NCI-H524 treated with DMSO at 0.1 percent for 48 hours (cell line): ENCODE measurements at places on chromosomes 2 and 18.

- no peak for DNase-seq
These were observed 646.3 kb upstream of the LRATD1 start for GRCh38 chr2:13986119-13986720.

GRCh38 chr2:171174075-171174474 lies 13.4 kb upstream of the TLK1 start:
- DNase-seq = no peak

DNA sequence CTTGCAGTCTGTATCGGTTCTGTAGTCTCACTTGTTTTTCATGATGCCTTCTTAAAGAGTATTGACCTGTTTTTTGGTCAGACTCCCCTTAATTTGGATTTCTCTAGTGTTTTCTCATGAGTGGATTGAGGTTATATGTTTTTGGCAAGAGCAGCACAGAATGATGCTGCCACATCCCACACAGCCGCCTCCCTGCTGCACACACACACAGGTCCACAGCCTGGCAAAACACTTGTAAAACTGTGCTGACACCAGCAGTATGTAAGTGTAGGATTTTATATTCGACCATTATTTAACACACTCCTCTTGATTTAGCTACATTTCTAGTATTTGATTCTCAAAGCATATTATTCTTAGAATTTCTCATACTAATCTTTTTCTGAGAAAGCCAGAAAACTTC lies 68.1 kb downstream of the ITGB1BP1 start:
- DNase-seq = no peak

DNA sequence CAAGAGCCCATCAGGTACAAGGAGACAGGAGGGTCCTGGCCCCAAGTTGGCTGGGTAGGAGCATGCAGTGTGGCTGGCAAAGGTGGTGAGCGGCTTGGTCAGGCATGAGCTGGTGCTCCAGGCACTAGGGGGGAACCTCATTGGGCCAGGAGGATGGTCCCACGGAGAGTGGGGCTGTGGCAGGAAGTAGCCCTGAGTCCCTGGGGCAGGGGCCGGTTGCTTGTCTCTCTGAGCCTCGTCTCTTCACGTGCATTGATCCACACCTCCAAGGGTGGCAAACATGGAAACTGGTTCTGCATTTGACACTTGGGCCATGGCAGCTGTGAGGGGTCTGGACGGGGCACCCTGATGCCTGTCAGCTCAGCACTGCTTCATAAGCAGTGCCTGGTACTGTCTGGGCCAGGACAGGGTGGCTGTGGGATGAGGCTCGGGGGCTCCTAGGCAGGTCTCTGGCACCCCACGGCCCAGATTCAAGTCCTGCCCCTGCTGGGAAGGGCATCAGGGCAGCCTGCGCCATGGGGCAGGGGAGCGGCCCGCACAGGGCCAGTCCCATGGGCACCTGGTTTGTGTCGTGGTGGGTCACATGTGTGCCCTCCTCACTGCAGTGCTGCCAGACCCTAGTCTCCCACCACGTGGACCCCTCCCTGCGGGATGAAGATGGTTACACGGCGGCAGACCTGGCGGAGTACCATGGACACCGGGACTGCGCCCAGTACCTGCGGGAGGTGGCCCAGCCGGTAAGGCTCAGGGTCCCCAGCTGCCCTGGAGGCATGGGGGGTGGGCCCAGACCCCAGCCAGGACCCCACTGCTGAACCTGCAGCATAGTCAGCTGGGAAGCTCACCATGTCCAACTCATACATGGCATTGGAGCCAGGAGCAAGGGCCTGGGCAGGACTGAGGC lies 16.4 kb downstream of the ESPNL start:
- DNase-seq = no peak

GRCh38 chr2:76975752-76976151 lies 546.4 kb downstream of the LRRTM4 start:
- no peak for DNase-seq

DNA sequence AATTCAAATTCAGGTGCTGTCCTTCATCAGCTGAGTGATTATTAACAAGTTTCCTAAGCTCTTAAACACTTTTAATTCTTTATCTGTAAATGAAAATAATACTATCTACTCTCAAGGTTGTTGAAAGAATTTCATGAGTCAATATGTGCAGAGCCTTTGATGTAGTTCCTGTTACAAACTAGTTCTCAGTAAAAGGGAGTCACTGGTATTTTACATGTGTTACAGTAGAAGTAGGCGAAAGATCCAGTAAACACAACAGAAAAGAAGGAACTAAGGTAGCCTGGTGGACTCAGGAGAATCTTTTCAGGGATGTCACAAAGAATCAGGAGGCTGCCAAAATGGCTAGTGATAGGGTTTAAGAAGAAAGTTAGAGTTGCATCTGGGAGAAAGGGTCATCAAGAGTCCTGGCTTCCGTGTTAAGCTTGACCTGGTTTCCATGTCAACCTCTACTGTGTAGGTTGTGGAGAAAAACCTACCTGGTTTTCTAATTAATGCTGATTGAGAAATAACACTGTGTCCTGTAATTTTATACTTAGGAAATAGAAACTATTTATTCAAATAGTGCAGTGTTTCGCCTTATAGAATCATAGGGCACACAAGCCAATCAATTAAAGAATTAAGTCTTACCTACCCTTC lies 58.3 kb upstream of the TRIB2 start:
- no peak for DNase-seq

DNA sequence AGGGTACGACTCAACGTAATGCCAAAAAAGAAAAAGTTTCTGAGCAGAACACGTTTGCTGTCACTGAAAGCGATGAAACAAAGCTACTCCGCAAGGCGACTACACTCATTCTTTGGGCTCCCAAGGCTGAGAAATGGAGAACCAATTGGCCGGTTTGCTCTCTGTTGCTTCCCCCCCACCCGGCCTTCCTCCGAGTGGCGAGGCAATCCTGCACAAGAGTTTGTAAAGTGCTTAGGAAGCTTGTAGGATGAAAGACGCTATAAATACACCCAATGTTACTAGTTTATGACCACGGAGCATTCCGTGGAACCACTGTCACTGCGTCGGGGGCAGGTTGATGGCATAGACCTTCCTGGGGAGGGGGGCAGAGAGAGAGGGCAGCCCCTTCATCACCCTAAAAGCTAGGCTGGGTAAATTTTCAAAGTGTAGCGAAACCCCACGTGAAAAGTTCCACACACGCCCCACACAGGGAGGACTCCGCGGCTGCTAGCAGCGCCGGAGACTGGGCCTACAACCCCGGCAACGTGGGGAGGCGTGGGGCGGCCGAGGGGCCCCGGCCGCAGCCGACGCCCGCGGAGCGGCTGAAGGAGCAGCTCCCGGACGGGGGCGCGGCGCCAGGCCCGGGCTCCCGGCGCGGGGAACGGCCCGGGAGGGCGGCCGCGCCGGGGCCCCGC lies 915 bp downstream of the CUL3 start:
- DNase-seq = no peak

GRCh38 chr18:79935499-79935898 lies 16.0 kb downstream of the SLC66A2 start:
- DNase-seq = no peak

GRCh38 chr2:225725726-225726125 lies 326.2 kb downstream of the NYAP2 start:
- no peak for DNase-seq

DNA sequence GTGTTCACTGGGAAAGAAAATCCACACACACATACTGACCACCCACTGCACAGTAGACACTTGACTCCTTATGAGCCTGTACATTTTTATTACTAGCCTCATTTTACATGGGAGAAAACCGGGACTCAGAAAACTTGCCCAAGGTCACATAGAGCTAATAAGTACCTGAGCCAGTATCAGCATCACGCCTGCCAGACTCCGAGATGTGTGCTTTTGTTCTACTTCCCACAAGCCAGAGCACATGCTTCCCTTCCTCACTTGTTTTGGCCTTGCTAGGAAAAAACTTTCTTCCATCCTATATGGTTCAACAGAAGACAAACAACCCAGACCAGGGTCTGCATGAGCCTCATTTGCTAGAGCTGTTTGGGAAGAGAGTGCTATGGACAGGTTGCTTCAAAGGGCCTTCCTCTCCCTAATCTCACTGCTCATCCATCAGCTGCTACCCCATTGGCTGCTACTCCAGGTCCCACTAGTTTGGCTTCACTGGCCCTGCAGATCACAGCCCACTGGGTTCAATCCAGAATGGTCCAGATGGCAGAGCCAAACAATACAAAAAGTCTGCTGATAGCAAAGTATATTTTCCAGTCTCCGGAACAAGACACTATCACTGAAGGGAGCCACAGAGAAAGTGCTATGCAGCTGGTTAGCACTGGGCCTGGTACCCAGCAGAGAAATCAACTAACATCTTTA lies 63.9 kb downstream of the STK39 start:
- DNase-seq = no peak

GRCh38 chr18:46754188-46754587 lies 2.7 kb downstream of the ST8SIA5 start:
- no peak for DNase-seq

GRCh38 chr2:66433945-66434678 lies 813 bp upstream of the MEIS1 start:
- no peak for DNase-seq

- no peak for DNase-seq
These were observed 202.6 kb upstream of the ID2 start for GRCh38 chr2:8479298-8479697.

DNA sequence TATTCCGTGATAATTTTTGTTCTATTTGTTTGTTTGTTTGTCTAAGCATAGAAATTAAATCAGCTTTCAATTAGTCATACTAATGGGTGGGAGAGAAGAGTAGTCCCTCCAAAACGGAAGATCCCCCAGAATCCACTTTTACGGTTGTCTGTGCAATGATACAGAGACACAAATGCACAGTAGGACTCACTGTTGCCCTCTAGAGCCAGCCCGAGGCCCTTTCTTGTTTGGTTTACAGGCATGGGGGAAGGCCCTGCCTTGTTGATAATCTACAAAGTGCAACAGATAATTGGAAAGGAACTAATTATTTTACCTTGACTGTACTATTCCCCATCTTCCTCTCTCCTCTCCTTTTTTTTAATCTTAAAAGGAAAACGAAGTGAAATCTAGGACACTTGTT lies 121.1 kb downstream of the ACOXL start:
- no peak for DNase-seq

DNA sequence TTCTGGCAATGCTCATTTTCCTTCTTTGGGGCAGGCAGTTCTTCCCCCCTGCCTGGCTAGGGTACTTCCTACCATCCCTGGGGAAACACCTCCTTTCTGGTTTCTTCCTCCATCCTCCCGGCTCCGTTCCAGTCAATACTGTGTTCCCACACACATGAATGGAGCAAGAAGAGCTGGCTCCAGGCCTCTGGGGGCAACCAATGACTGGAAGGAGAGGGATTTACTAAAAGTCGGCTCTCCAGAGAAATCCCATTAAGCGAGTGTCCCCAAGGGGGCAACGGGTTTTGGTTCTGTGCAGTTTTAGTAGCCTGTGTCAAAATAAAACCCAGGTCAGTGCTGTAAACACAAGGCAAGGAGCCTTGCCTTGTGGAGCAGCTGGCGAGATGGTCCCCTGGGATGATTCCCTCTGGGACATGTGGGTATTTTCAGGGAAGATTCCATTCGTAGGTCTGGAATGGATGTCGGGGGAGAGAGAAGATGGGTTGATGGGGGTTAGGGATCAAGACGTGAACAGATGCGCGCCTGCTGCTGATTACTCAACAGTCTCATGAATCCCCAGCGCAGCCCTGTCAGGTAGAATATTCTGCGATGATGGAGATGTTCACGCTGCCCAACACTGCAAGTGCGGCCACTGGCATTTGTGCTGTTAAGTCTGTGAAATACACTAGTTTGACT lies 32.0 kb downstream of the EMILIN2 start:
- DNase-seq = peak; percentile 91

DNA sequence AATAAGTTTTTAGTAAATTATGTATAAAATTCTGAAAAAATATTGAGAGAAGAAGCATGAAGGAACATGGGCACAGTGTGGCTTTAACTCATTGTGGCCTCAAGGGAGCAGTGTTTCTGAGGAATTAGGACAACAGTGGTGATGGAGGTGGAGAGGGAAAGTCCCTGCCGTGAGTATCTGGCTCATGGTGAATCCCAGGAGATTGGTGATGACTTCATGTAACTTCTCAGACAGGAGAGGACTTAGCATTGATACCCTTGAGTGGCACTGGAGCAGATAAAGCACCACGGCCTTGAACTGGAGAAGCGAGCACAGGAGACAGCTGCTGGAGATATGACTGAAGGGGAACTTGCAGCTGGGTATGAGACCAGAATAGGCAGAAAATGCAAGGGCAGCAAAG lies 35.0 kb upstream of the LRP1B start:
- DNase-seq = peak; percentile 34

GRCh38 chr2:103419506-103419905 lies 657.7 kb downstream of the TMEM182 start:
- DNase-seq = no peak

GRCh38 chr18:77851802-77852201 lies 602.2 kb downstream of the GALR1 start:
- DNase-seq = no peak

- DNase-seq = no peak
These were observed 105.9 kb upstream of the HS6ST1 start for GRCh38 chr2:128424406-128425171.

DNA sequence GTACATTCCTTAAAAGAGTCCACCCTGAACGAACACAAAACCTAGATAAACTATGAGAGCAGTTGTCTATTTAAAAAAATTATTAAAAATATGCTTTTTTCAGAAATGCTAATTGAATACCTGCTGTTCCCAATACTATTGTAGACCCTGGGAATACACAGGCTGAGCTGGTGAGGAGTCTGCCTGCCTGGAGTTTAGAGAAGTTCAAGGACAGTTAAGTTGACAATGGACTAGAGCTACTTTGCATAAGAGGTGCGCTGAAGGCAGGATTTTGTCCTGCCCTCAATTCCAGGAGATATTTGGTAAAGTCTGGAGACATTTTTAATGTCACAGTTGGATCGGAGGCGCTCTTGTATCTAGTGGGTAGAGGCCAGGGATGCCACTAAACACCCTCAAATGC lies 110.2 kb downstream of the SETBP1 start:
- no peak for DNase-seq

DNA sequence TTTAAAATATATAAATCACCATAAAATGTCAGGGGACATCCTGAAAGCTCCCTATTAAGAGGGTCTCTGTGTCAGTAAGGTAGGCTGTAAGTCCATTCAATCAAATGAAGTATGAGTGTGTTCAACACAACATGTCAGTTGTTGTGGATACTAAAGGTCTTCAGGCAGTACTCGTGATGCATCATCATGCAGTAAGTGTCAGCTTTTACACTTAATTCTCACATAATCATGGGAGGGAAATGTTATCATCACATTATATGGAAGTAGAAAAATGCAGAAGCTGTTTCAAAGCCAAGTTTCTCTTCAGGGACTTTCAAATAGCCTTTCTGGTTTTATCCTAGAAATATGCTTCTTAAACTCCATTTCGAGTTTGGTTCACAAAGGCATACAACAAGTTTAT lies 477.1 kb upstream of the ID2 start:
- no peak for DNase-seq

- no peak for DNase-seq
These were observed 87.9 kb upstream of the ITGA6 start for GRCh38 chr2:172339371-172340010.

DNA sequence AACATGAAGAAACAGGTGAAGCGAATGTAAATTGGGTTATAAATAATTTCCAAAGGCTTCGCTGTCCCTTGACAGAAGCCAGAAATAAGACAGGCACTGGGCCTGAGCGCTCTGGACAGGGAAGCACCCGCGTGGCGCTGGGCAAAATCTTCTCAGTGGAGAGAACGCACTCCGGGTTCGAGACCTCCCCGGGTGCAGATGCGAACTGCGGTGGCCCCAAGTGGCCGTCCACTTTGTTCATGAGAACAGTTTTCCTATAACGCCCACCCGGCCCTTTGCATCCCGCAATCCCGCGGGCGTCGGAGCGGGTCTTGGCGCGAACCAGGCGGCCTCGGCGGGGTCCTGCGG lies 651 bp upstream of the DPYSL5 start:
- DNase-seq = no peak
